ENCODE measurements at places on chromosomes 7 and 10.
A peak's percentile ranks its signal among the peaks of the same experiment; 100 is the strongest.

- peak; percentile 12 for DNase-seq
Measured at GRCh38 chr10:10589540-10590303, 427.9 kb upstream of the CELF2 start.

DNA sequence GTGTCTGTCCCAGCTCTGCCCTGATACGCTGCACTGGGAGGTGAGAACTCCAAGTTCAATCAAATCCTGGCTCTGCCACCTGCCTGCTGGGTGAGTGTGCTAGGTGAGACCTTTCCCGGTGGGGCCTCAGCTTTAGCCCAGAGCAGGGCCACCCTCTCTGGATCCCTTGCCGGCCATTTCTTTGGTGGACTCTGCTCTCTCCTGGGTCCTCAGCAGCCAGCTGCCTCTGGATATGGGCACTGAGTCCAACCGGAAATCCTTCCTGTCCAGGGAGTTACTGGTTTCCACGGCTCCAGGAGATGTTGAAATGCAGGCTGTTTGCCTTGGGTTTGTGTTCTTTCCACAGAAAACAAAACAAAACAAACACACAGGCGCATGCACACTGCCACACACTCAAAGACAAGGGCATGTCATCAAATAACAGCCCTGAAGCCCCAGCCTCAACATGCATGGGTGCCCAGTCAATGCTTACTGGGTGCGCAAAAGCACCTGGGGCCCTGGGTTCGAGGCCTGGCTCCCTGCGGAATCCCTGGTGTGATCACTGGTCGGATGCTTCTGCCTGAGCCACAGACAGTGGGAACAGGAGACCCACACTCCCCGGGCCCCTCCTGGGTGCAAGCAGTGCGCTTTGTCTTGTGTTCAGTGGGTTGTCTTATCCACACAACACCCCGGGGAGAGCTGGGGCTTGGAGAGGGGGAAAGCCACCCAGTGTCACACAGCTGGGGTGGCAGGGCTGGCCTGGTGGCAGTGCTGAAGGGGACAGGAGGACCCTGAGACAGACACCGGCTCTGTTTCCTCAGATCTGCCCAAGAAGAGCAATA lies 33.1 kb downstream of the PPIF start:
- DNase-seq = no peak

- DNase-seq = no peak
Measured at GRCh38 chr7:22185559-22185958, 171.4 kb downstream of the RAPGEF5 start.

DNA sequence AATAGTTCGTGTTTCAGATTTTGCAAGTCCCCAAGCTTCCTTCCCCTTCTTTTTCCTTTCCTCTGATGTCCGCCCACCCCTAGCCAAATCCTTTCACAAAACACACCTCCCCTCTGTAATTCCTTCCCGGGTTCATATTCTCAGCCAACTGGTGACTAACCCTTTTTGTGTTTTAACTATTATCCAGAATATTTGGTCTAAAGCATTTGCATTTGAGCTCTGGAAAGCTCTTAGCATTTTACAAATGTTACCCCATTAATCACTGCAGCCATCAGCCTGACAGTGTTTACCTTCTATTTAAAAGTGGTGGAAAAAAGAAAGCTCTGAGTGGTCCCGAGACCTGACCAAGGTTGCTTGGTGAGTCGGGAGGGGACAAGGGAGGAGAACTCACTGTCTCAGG lies 139.0 kb downstream of the CREB5 start:
- no peak for DNase-seq

DNA sequence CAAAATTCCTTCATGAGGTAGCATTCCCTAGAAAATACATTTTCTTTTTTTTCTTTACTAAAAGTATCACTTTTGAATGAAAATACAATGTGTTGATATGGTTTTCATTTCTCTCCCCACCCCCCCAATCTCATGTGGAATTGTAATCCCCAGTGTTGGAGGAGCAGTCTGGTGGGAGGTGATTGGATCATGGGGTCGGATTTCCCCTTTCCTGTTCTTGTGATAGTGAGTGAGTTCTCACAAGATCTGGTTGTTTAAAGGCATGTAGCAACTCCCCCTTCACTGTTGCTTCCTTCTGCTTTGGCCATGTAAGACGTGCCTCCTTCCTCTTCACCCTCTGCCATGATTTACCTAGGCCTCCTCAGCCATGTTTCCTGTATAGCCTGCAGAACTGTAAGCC lies 790.3 kb upstream of the KCND2 start:
- no peak for DNase-seq

- DNase-seq = no peak
Measured at GRCh38 chr10:34341473-34341872, 473.6 kb downstream of the PARD3 start.

DNA sequence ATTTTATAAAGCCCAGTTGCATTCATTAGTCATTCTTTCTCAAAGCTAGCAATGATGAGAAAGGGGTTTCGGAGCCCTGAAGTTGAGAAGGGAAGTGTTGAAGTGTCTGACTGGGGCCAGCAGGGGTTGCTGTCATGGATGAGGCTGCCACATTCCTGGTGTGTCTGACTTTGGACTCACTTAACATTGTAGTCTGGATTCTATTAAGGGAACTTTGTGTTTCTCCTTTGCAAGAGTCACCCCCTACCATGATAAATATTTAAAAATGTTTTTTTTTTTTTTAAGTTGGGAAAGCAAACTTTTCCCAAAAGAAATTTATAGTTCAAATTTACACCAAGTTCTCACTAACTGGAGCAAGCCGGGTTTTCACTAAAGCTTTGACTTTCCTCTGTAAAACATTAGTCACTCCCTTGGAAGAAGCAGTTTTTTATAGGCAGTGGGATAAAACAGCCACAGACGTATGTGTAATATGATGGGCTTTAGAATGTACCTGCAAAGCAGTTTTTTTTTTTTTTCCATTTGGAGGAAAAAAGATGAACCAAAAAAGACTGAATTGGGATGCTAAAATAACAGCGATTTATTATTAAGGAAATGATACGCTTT lies 243.6 kb downstream of the TWIST1 start:
- no peak for DNase-seq

- no peak for DNase-seq
Measured at GRCh38 chr7:55965805-55966421, 1.5 kb downstream of the NIPSNAP2 start.

DNA sequence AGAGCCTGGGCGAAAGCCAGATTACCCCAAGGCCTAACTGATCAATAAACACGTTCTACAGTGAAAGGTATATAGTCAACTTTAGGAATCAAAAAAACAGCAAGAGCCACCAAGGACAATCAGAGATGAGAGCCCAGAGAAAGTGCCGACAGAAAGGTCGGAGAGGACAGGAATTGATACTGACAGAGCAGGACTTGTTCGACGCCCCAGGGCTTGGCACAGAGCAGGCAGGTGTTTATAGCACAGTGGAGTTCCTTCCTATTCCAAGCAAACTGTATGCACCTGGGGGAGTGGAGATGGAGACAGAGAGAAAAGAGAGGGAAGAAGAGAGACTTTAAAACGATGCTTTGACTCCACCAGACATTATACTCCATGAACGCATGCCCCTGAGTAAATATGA lies 39.5 kb downstream of the PPP1R3C start:
- no peak for DNase-seq

- DNase-seq = no peak
Measured at GRCh38 chr10:6336016-6336415, 133.3 kb downstream of the PFKFB3 start.

DNA sequence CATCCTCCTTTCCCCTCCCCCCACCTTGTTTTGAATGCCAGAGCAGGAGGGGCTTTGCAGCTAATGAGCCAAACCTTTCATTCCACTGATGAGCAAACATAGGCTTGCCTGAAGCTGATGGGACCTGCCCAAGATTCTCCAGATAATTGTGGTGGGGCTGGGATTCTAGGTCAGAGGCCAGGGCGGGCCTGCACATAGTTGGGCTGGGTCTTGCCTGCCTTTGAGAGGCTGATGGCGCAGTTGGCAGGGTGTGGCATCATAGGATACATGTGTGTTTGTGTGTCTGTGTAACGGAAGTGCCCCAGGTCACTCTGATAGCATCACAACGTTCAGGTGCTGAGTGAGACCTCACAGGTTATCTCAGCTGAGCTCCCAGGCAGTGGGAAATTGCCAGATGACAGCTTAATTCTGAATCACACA lies 22.9 kb downstream of the BTBD16 start:
- no peak for DNase-seq

DNA sequence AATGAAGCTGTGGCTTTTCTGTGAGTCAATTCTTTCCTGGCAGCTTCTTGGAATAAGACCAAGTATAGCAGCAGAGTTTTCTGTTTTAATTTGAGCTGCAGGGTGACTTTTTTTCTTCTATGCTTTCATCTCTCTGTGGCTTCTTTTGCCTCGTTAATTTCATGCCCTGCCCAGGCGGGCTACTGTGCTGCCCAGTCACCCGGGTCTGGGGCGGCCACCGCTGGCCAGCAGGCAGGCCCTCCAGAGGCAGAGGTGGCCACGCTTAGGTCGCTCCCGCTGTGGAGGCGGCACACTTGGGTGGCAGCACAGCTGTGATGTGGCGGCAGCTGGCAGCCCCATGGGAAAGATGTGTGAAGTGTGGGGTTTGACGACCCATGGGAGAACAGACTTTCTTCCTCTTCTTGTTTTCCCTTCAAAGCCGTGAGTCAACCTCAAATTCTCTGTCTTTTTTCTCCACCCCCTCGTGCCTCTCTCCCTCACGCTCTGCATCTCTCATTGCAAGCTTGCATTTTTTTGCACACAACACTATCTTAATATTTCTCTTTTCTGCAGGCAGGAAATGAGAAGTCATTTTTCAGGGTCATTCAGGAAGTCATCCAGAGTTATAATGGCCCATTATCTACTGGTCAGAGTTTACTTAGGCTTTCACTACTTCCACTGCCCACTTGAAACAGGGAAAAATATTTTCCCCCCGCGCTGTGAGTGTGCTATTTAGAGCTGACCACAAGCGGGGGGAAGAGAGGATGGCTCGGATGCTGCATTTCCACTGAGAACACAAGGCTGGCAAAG lies 67.8 kb downstream of the EGFR start:
- DNase-seq = no peak

GRCh38 chr10:114995468-114996247 lies 57.7 kb downstream of the TRUB1 start:
- no peak for DNase-seq

- DNase-seq = no peak
Measured at GRCh38 chr10:94451883-94452519, 49.7 kb downstream of the TBC1D12 start.

- no peak for DNase-seq
Measured at GRCh38 chr10:63388421-63389031, 77.3 kb downstream of the JMJD1C start.

GRCh38 chr10:119005362-119006043 lies 24.0 kb upstream of the NANOS1 start:
- no peak for DNase-seq

GRCh38 chr7:80916770-80917741 lies 1.8 kb downstream of the SEMA3C start:
- DNase-seq = no peak

GRCh38 chr7:88452646-88453045 lies 146.0 kb upstream of the STEAP4 start:
- no peak for DNase-seq

- DNase-seq = no peak
Measured at GRCh38 chr7:131371411-131371810, 43.7 kb downstream of the MKLN1 start.

GRCh38 chr7:94154182-94154581 lies 150.0 kb upstream of the BET1 start:
- DNase-seq = no peak

DNA sequence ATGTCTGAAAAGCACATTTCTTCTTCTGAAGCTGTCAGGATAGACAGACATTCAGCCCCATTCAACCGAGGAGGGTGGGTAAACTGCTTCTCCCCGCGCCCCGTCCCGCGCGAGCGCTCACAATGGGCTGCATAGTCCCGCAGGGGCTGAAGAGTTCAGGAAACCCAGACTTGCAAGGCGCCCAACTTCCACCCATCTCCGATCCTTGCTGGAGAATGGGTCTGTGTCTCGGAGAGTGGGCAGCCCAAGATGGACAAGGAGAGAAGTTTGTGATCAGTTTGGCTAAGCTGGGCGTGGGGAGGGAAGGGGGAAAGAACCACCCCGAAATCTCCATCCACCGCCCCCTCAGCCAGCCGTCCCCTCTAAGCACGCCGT lies 686 bp downstream of the AASS start:
- no peak for DNase-seq

DNA sequence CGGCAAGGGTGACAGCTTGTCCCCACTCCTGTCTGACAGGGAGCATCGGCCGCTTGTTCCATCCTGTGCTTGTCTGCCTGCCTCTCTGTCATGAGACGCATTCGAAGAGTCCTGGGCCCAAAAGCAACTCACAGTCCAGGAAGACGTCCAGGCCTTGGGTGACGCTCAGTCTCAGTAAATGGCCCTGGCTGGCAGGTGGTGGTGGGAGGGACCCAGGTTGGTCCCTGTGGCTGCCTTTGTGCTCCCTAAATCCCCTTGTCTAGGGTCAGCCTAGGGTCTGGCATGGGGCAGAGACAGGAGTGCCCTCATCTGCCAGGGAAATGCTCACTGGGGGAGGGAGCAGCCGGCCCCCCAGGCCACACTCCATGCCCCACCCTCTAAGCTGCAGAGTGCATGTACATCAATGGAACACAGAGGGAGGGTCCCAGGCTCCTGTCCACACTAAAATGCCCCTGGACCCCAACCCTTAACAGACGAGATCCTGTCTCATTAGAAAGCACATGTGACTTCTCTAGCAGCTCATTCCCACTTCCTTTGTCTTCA lies 295.2 kb upstream of the ZNF32 start:
- DNase-seq = no peak

DNA sequence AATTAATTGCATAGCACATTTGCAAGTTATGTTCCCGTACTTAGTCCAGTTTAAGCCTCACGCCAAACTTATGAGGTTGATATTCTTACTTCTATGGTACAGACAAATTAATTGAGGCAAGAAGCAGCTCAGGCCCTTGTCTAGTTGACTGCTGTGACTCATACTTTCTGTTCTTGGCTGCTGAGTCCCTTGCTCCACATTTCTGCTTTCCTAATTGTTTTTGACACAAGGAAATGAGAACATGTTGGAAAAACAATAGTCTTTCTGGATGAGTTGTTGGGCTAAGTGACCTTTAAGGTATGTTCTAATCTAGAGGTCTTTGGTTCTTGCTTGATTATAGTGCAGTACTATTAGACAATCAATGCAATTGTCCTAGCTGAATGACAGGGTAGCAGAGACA lies 331.8 kb downstream of the NRG3 start:
- DNase-seq = no peak

- no peak for DNase-seq
Measured at GRCh38 chr7:140611641-140612040, 29.0 kb downstream of the DENND2A start.

DNA sequence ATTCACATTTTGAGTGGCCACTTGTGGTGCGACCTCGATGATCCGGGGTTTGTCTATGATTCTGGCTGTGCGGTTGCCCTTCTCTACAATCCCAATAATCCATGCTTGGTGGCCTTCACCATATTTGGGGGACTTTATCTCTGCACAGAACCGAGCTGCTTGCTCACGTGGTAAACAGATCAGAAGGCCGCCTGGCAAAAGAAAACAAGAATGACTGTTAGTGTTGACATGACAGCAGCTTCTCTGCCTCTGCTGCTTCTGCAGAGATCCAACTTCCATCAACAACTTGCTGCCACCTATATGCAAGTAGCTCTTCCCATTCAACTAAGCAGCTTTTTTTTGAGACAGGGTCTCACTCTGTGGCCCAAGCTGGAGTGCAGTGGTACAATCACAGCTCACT lies 19.3 kb upstream of the PHYH start:
- DNase-seq = no peak

Measured in stimulated activated CD4-positive, alpha-beta T cell treated with anti-CD3 and anti-CD28 coated beads, Interleukin-1b, Interleukin-23, amount 100 ng/mL, for 24 hours (primary cell).